ENCODE measurements at places on chromosomes 12 and 14. TPM values are rescaled to one million over a fixed set of nuclear protein-coding genes. Genes with fewer than 3 reads are reported as not detected.

DNA sequence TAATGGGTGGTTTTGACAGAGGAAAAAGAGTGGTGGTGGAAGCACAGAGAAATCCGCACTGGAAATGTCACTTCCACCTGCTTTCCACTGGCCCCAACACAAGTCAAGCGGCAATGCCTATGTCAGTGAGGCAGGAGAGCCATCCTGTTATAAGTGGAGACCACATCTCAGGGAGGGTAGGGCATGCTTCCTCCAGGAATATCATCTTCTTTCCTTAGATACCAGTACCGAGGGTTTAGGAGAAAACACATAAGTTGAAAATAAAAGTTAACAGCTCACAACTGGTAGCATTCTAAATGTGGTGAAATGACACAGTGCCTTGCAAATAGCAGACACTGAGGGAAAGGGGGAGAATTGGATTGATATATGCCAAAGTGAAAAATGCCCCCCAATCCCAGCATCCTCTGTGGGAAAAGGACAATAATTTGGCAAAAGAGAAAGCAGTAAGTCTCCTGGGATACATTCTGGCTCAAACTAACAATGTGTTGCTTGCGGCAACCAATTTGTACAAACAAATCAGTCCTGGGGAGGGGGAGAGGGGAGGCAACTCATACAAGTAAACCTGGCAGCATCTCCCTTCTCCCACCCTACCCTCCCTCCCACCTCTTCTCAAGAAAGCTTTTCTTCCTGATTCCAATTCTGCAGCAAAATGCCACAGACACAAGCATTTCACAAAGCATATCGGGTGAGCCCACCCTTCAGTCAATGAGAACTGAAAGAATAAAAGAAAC, 57.1 kb downstream of the STON2 start:
- no peak for DNase-seq

- DNase-seq, result no peak
These were observed 596.2 kb upstream of the TMEM132C start for GRCh38 chr12:127670796-127671195.

Gene LRP1-AS
- not detected for total RNA-seq

Gene VDR
- 4.9 TPM for total RNA-seq

Gene ASB2
- total RNA-seq, result 0.09 TPM

Gene SLCO1C1
- total RNA-seq, result 0.60 TPM

Data from pancreas (tissue), 10 donors.